Stimulated activated CD4-positive, alpha-beta T cell treated with anti-CD3 and anti-CD28 coated beads, Interleukin-1b, Interleukin-23, amount 100 ng/mL, for 1 hour (primary cell): ENCODE measurements at places on chromosomes 5 and 9.

- no peak for DNase-seq
Measured at GRCh38 chr9:115230924-115231515, 113.1 kb upstream of the TNC start.

GRCh38 chr5:174151599-174152181 is 106.2 kb downstream of the NSG2 start:
- DNase-seq, result no peak

DNA sequence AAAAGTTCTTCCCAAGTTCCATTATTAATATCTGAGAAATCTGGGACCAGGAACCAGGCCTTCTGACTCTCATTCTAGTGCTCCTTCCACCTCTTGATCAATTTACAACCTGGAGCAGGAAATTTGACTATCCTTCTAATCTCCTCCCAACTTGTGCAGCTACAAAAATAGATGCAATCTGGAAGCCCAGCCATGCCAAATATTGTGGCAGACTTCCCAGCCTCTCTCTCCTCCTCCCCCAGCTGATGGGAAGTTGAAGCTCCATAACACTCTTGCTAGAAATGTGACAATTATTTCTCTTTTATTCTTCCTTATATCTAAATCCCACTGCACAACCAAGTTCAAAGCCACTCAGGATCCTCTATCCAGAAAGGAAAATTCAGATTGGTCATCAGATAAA is 252.1 kb downstream of the SEC61B start:
- DNase-seq, result no peak

- DNase-seq, result no peak
Measured at GRCh38 chr5:120604884-120605283, 140.8 kb downstream of the PRR16 start.

- DNase-seq, result no peak
Measured at GRCh38 chr5:102969641-102970040, 150.3 kb downstream of the GIN1 start.

GRCh38 chr5:132481596-132482211 is 8.9 kb downstream of the IRF1 start:
- no peak for DNase-seq

DNA sequence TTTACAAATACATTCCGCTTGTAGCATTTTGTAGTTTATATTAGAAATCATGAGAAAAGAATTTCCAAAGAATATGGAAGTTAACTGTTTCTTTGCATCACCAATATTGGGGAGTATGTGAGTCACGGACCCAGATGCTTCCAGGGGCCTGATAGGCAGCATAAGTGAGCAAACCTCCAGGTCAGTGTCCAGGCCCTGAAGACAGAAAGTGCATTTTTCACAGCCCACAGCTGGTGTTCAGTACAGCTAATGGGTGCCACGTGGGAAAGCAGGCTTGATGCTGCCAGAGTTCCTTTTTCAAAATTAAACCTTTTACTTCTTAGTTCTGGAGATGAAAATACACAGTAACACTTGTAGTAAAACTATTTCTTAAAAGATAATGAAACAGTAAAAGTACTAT is 454.4 kb upstream of the ACTBL2 start:
- no peak for DNase-seq

DNA sequence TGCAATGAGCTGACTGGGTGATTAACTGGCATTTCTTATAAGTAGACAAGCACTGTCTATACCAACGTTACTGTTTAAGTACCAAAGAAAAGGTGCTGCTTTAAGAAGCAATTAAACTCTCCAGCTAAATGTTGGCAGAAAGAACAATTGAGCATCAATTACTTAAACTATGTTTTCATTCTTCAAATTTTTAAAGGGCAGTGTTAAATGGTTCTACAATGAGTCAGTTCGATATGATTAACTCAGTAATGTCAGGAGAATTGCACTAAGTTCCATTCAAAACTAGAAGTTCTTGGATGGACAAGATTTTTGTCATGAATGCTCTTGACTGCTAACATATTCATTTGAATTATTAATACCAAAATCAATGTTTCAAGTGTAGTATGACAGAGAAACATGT is 593.7 kb downstream of the DNAH5 start:
- DNase-seq, result no peak

DNA sequence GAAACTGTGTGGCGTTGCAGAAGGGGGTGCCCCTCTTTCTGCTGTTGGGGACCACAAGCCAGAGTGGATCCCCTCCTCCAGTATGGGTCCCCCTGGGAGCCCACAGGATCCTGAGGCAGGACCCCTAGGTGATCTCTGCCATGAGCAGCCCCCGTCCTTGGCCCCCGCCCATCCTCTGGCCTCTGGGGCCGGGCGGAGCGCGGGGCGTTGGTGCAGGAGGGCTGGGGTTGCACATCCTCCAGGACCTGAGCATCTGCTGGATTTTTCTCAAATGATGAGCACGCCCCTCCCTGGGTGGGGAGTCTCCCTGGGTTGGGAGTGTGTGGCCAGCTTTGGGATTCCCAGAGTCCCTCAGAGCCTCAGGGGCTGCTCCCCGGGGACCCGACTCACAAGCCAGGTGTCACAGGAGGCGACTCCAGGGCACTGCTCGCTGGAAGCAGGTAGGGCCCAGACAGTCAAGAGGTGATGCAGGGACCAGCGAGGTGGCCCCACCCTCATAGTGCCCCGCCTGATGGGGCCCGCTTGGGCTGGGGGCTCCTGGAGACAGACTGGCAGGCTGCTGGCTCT is 26.7 kb upstream of the UBAC1 start:
- DNase-seq, result no peak

- no peak for DNase-seq
Measured at GRCh38 chr5:8410618-8411017, 541.7 kb downstream of the MTRR start.

GRCh38 chr9:120730654-120731514 is 16.6 kb upstream of the MEGF9 start:
- DNase-seq, result no peak

DNA sequence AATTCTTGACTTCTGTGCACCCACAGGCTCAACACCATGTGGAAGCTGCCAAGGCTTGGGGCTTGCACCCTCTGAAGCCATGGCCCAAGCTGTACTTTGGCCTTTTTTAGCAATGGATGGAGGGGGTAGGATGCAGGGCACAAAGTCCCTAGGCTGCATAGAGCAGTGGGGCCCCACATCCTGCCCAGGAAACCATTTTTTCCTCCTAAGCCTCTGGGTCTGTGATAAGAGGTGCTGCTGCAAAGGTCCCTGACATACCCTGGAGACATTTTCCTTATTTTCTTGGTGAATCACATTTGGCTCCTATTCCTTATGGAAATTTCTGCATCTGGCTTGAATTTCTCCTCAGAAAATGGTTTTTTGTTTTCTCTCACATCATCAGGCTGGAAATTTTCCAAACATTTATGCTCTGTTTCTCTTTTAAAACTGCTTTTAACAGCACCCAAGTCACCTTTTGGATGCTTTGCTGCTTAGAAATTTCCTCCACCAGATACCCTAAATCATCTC is 482.7 kb upstream of the TLE4 start:
- no peak for DNase-seq

DNA sequence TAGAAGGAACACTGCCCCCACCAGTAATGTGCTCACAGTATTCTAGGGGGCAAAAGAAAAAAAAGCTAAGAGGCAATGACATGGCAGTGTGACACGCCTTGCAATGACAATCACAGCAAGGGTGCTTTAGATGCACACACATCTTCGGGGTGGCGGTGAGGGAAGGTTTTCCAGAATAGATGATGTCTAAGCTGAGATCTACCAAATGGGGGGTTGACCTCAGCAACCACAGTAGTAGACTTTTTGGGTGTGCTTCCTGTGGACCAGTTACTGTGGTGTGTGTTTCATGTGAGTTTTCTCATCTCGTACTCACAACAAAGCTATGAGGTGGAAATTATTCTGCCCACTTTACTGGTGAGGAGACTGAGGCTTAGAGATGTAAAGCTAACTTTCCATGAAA is 10.2 kb upstream of the IL12B start:
- DNase-seq, result no peak

DNA sequence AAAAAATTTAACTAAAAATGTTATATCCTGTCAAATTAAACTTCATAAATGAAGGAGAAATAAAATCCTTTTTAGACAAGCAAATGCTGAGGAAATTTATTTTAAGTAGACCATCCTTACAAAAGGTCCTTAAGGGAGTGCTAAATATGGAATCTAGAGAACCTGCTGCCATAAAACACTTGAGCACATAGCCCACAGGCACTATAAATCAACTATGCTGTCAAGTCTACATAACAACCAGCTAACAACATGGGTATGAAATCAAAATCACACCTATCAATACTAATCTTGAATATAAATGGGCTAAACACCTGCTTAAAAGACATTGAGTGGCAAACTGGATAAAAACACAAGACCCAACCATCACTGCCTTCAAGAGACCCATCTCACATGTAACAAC is 15.1 kb upstream of the PRSS3 start:
- DNase-seq, result no peak

GRCh38 chr5:39951070-39951469 is 526.3 kb upstream of the DAB2 start:
- DNase-seq, result no peak

DNA sequence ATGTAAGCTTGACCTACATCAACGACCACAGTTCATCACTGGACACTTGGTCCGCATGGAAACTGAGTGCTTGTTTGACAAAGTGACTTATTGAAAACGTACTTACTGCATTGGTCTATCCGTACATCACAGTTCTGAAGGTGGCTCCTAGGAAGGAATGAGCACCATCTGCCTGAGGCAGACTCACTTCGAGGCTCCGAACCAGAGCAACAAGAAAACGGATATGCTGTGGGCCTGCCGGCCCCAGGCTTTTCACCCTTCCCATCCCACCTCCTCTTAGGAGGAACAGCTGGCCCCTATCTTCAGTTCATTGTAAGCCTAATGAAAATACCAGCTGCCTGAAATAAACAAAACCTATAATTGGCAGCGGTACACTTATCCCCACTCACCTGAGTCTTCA is 67.2 kb upstream of the TSLP start:
- DNase-seq, result no peak

DNA sequence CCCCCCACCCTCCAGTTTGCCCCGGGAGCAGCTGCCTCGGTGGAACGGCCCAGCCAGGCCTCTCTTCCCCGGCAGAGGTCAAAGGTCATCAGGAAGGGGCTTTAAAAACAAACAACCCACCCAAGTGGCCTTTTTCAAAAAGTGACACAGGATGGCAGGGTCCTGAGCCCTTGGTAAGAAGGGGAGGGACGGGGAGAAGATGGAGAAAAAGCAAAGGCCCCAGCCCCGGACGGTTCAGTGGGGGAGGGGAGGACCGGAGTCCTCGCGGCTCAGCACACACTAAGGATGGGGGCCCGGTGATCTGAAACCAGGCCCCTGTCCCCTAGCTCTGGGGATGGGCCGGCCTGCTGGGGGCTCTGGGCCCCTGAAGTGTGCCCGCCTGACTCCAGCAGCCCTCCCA is 1.1 kb downstream of the PRRX2 start:
- DNase-seq, result no peak

DNA sequence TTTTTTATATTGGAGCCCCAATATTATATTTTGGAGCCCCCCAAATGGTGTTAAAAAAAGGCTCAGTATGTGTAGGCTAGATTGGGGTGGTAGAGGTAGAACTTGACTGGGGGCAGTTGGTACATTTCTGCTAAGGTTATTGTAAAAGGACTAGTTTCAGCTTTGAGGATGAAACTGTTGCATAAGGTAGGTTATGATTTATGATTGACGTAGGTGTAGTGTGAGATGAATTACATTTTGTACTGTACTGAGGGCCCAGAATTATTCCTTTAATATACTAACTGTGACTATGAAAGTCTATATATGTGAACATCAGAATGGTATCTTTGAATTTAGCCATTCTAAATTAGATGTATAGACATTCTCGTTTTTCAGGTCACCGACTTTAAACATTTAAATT is 3.6 kb downstream of the RIC1 start:
- no peak for DNase-seq

- no peak for DNase-seq
Measured at GRCh38 chr9:114911167-114911821, 19.1 kb downstream of the TNFSF8 start.

GRCh38 chr9:129362287-129363000 is 184.4 kb upstream of the IER5L start:
- no peak for DNase-seq

- no peak for DNase-seq
Measured at GRCh38 chr9:90894986-90895687, 93.5 kb downstream of the SYK start.

- DNase-seq, result no peak
Measured at GRCh38 chr5:31161781-31162181, 31.7 kb upstream of the CDH6 start.

- DNase-seq, result no peak
Measured at GRCh38 chr5:59528202-59528862, 365.2 kb downstream of the PDE4D start.

- no peak for DNase-seq
Measured at GRCh38 chr9:122420315-122420714, 49.5 kb downstream of the PTGS1 start.

DNA sequence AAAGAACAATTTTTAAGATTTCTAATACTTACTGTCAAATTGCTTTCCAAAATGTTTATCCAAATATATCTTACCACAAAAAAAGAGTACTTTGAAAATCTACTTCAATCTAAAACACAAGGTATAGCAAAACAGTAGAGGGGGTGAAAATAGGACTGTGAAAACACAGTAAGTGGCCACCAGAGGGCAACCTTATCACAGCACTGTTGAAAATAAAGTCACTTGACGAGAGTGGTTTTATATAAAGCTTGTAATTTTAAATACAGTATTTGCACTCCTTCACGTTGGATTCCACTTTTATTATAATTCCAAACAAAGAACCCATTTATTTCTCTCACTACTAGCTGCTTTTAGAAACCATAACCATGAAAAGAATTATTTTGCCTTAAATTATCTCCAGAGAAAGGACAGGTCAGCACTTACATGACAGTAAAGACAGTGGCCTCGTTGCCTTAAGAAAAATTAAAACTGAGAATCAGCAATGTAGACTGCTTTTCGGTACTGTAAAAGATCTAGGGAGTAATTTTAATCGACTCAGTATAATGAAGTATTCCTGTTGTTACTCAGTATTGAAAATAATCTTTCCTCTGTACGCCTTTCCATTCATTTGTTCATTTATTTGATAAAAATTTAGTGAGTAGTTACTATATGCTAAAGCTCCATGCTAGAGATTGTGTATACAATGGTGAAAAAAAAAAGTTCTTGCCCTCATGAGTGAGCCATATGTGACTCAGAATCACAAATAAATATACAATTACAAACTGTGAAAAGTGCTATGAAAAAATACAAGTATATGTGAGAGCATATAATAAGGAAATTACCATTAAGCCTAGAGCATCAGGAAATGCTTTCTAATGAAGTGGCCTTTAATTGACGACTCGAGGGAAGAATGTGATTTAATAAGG is 40.0 kb upstream of the CDK5RAP2 start:
- DNase-seq, result peak; percentile 7

GRCh38 chr5:104050436-104050835 is 487.8 kb upstream of the NUDT12 start:
- DNase-seq, result no peak

DNA sequence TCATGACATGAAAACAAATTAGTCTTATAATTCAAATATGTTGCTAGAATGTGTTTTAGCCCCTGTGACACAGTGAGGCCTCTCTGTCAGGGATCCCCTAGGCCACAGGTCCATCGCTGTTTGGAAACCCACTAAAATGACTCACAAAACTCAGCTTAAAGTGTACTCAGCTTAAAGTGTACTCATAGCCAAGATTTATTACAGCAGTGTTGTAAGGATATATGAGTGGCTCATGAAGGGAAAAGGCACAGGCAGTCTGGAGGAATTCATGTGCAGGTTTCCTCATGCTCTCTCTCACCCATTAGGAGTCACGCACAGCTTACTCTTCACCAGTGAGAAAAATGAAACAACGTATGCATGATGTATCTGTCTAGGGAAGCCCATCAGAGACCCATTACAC is 24.4 kb upstream of the TGFBI start:
- no peak for DNase-seq

GRCh38 chr5:159947708-159948358 is 31.6 kb downstream of the ADRA1B start:
- DNase-seq, result no peak
